HCEC 1CT (cell line): ENCODE measurements at places on chromosomes 2 and 18.

GRCh38 chr2:127535918-127536317 lies 435 bp downstream of the MYO7B start:
- no peak for DNase-seq

- no peak for DNase-seq
Measured at GRCh38 chr2:191889931-191890330, 43.0 kb upstream of the CAVIN2 start.

DNA sequence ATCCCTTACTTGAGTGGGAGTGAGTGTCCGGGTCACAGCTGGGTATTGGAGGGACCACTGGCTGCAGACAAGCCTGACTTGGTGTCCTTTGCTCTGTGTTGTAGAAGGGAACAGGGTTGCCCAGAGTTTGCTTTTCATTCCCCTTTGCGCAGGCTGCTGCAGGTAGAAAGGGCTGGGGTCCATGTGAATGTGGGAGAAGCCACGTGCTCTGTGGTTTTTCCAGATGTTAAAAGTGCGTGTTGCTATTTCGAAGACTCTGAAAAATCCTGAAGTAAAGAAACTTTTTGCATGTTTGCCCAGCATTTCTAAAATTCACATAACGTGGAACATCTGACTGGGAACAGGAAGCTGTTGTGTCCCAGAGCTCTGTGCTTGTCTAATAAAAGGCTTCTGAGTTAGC lies 28.8 kb downstream of the GLI2 start:
- no peak for DNase-seq

- DNase-seq, result peak; percentile 85
Measured at GRCh38 chr2:135948642-135949355, 36.6 kb downstream of the DARS1 start.

GRCh38 chr2:186718122-186718521 lies 24.3 kb downstream of the FAM171B start:
- DNase-seq, result no peak

GRCh38 chr2:37398990-37399389 lies 54.6 kb downstream of the QPCT start:
- DNase-seq, result no peak

GRCh38 chr2:23505218-23505983 lies 120.4 kb downstream of the KLHL29 start:
- DNase-seq, result no peak

DNA sequence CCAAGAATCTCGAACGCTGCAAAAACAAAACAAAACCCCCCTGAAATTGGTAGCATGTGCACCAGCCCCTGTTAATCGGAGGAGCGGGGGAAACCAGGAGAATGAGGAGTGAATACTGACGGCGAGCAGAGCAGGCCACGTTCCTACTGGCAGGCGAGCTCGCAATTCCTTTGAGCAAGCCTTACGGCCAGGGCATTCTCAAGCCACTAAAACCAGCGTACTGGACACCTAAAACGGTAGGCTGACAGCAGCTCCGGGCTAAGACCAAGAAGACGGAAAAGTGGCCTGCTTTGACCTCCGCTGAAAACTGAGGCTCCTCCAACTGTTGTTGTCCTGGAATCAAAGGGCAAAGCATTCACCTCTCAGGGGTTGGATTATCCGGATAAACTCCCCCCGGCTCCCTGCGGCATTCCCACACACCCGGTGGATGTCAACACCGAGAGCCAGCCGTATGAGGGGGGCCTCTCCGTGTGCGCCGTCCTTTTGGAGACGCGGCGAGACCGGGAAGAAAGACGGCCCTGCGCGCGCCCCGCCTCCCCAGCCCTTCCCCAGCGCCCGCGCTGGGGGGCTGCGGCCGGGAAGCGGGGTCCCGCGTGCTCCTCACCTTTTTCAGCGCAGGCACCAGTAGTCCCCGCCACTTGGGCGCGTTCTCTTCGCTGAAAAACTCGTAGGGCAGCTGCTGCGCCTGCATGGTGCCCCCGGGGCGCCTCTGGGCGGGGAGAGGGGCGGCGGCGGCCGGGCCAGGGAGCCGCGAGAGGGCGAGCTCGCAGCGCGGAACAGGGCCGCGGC lies 925 bp downstream of the SOS1 start:
- peak; percentile 62 for DNase-seq

DNA sequence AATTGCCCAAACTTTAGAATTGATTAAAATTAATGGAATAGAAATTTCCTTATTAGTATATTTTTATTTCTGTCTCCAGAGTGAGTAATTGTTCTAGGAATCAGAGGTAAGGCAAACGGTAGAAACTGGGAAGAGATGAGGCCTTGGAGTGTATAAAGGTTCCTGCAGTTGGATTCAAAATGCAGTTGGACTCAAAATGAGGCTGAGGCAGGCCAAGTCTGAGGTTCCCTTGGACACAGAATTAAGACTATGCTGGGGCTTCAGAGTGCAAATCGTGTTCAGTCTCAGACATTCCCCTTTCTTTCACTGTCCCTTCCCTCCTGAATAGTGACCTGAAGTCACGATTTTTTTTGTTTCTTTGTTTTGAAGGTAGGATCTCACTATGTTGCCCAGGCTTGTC lies 746.9 kb upstream of the NRXN1 start:
- no peak for DNase-seq

DNA sequence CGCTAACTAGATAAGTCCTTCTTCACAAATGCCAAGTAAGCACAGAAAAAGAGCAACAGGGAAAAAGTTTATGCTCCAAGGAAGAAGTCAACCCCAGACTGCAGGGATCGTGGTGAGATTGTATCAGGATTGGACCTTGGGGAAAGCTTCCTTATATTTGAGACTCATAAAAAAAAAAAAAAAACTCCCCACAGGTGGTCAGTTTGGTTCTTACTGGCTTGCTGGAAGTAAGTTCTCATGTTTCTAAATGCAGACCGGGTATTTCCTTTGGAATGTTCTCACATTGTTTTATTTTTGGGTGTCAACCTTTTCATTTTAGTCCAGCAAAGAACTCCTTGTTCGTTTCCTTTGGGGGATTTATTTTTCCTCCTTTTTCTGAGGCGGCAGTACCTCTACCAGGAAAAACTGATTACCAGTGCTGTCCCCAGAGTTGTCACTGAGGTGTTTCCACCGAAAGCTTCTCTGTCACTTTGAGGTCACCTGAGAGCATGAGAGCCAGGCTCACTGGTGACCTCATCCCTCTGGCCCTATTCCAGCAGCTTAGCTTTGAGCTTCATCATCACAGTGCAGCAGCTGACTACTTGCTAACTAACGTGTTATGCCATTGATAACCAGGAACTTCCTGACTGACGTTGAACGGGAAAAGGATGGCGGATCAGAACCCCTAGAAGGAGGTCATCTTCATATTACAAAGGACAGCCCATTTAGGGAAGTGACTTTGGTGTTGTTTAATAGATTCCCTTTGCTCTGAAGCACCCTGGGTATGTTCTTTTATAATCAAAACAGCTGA lies 16.8 kb upstream of the ATP8B1 start:
- peak; percentile 82 for DNase-seq

DNA sequence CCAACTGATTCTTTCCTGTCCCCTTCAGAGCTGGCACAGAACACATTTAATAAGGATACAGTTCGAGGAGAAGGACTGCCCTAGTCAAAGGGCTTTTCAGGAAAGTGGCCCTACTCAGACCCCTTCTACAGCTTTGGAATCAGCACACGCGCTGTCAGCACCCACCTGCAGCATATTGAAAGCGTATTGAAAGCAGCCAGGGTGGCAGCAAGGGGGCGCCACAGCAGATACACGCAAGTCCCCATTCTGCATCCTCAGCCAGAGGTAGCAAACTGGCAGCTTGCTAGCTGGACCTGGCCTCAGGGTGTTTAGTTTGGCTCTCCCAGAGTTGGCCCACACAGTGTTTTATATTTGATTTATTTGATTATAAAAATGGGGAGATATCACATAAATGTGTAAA lies 101.0 kb upstream of the NT5C1B start:
- no peak for DNase-seq

- no peak for DNase-seq
Measured at GRCh38 chr18:51897884-51898283, 442.1 kb upstream of the DCC start.

- no peak for DNase-seq
Measured at GRCh38 chr2:25207078-25207545, 38.7 kb upstream of the POMC start.

DNA sequence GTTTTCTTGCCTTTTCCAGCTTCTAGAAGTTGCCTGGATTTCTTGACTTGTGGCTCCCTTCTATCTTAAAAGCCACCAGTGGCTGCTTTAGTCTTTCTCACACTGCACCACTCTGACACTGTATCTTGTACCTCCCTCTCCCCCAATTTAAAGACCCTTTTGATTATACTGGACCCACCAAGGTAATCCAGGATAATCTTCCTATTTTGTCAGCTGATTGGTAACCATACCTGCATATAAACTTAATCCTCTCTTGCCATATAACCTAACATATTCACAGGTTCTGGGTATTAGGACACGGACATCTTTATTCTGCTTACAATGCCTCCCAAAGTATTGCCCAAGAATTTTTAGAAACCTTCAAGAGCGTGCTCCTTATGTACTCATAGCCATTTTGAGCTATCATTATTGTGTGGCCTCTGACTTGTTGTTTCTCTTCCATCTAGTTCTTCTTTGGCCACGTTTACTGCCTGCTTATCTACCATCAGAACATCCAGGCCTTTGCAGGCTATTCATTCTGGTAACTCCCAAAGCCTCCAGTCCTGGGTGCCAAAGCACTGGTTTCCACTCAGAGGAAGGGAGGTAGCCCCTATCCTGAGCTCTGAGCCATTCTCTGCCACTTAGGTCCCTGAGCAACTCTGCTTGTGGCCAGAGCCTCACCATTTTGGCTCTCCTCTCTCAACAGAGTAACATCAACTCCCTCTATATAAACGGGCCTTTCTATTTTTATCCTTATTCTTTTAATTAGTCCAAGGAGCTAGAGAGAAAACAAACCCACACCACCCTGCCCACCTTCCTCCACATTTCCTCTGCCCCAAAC lies 70.8 kb downstream of the MYO3B start:
- DNase-seq, result no peak

GRCh38 chr18:74290021-74290420 lies 1.7 kb downstream of the CYB5A start:
- DNase-seq, result no peak

- DNase-seq, result no peak
Measured at GRCh38 chr2:16665748-16666448, at the start of gene CYRIA. Gene CYRIA, minus strand, starts transcription at chr2:16665834. Its CDS starts 77,715 bp downstream, at chr2:16588119.

DNA sequence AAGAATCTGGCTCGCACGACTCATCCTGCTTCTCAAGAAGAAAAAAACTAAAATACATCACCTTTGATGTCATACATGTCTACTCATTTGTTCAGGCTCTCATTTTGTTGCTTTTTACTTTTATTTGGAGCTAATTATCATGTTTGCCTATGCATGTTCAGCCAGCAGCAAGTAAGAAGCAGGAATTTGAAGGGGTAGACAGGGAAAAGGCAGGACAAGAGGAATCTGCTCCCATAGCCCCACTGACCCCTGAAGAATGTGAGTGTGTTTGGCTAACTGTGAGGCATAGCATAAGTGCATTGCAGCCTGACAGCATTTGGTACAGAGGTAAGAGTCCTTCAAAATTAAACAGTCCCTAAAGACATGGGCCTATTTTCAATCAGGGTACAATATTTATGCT lies 72.7 kb downstream of the NYAP2 start:
- no peak for DNase-seq

DNA sequence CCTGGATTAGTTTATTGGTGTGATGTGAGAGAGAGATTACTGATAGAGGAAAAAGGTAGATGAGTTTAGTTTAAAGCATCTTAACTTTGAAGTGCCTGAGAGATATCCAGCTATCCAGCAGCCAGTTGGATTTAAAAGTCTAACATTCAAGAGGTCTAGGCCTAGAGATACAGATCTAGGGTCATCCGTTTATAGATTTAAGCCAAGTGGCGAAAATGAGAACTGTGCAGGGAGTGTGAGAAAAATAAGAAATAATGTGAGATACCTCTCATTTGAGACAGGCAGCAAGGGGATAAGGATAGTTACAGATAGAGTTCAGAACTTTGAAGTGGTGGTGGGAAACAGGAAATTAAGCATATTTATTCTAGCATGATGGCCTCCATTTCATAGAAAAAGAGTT lies 5.3 kb upstream of the ORC2 start:
- DNase-seq, result no peak

DNA sequence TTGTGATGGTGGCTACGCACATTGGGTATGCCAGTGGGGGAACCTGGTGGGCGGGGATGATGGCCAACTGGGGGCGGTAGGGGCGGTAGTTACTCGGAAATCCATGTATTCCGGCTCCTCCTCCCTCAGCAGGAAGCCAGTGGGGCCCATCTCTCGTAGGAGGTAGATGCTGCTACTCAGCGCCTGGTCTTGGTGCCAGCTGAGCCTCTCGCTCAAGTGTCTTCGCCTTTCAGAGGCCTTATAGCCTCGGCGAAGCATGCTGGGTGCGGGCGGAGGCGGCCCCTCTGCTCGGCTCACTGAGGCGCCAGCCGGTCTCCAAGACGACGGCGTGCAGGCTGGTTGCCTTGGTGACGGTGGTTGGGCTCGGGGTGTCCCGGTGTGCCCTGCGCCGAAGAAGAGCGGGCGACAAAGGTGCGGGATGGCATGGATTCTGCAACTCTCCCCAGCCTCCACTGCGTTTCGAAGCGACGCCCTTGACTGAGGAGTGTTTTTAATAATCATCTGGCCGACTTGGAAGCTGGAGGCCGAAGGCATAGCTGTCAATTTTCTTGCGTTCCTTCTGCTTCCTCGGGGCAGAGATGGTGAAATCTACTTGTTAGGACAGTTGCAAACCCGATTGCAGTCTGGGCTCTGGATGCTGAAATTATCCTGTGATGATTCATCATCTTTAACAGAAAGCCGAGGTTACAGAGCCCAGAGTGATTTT lies at the start of gene ZSWIM2:
Gene ZSWIM2 (minus strand): TSS at position 298 of the 706 bp plus-strand sequence. CDS start 40 bp downstream, at position 258.
- DNase-seq, result peak; percentile 85

DNA sequence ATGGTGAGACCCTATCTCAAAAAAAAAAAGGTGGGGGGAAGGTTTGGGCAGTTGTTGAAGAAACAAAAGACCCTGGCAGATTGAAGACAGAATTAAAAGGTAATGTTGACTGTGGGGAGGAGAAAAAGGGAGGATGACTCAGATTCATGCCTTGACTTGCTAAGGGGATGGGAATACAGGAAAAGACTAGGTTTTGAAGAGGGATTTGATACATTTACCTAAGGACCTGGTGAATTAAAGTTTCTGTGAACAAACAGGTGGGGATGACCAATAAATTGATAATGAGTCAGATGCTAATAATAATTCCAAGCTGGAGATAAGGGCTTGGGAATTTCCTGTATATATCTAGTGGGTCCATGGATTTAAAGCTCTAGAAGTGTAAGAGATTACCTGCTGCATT lies 27.6 kb downstream of the TTR start:
- no peak for DNase-seq

DNA sequence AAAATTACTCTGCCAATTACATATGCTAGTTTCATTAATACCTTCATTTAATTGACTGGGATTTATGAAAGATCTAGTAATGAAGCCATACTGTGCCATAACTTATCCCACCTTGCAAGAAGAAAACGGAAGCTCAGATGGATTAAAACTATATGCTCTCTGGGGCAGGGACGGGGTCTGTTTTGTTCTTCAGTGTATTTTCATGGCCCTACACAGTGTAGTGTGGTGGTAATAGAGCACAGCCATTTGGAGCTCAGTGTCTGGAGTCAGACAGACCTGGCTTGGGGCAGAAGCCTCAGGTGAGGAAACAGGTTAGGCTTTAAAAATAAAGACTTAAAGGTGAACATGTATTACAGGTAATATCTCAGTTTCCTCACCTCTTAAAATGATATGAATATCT lies 62.3 kb downstream of the FIGN start:
- no peak for DNase-seq

- DNase-seq, result peak; percentile 76
Measured at GRCh38 chr2:46876741-46877384, 38.7 kb downstream of the MCFD2 start.

GRCh38 chr2:164764474-164764873 lies 77.1 kb downstream of the COBLL1 start:
- no peak for DNase-seq
